ENCODE measurements at places on chromosomes 11 and 22. TPM values are rescaled to one million over a fixed set of nuclear protein-coding genes. Genes with fewer than 3 reads are reported as not detected.

The E2F8 gene
- total RNA-seq: 6.4 TPM

The CCDC188 gene
- total RNA-seq: 0.35 TPM

The DDTL gene
- 2.5 TPM for total RNA-seq

The C1QTNF4 gene
- total RNA-seq: 9.6 TPM

The PPP6R3 gene
- 206 TPM for total RNA-seq

The CLCF1 gene
- 3.5 TPM for total RNA-seq

The DNAL4 gene
- 25.4 TPM for total RNA-seq

The FREY1 gene
- 0.64 TPM for total RNA-seq

The TNNI2 gene
- total RNA-seq: 526 TPM

The TPBGL gene
- total RNA-seq: 0.06 TPM
